LHCN-M2 (cell line): ENCODE measurements at places on chromosomes 6 and 20.
A peak's percentile ranks its signal among the peaks of the same experiment; 100 is the strongest.

- DNase-seq, result no peak
Measured at GRCh38 chr6:71268735-71269437, 19.7 kb upstream of the OGFRL1 start.

DNA sequence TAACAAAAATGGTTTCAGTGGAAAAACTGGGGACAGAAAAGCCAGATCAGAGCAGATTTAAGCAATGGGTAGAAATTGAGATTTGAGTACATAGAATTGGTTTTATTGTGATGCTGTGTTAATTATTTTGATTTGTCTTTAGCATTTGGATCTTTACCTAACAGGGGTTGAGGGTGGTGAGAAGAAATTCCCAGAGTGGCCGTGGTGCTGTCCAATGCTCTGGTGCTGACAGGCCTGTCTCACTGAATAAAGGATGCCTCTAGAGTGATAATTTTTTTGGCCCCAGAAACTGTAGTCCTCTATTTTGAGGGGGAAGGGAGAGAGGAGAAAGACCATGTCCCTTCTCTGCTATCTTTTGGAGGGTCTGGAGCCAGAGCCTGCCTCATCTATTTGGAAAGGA, 79.1 kb downstream of the LYRM2 start:
- peak; percentile 2 for DNase-seq

DNA sequence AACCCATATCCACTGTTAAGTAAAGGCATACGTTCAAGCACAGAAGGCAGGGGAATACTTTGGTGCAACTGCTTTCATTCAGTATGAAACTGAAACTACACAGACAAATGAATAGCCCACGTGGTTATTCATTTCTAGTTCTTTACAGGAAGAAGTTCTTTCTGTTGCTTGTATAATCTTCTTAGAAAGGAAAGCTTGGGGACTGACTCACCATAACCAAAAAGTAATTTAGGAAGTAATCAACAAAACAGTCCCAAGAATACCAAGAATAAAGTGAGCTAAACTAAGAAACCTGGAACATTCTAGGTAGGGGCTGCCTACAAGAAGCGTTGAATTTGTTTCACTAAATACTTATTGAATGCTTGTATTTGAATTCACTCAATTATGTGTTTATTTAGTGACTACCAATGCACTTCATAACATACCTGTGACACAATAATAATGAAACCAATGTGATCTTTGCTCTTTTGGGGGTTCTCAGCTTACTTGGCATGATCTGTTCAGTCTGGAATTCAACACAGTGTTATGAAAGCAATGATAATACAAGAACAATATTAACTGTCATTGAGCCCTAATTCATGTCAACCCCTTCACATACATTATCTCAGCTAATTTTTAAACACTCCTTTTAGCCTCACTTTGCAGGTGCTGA, 25.1 kb upstream of the KIAA0408 start:
- peak; percentile 66 for DNase-seq

- DNase-seq, result no peak
Measured at GRCh38 chr6:83960664-83961063, 72.9 kb upstream of the MRAP2 start.

GRCh38 chr6:144659202-144660182, 374.4 kb downstream of the UTRN start:
- peak; percentile 27 for DNase-seq

DNA sequence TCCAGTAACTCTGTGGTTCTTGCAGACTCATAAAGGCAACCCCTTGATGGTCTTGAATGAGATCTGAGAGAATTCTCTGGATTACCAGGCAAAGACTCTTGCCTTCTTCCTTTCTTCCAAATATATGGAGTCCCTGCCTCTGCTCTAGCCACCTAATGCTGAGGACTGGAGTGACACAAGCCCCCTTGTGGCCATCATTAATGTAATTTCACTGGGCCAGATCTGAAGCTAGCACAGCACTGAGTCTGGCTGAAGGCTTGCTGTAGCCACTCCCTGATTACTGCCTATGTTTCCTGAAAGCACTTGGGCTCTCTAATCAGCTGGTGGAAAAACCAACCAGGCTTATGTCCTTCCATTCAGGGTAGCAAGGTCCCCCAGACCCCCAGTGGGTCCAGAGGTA, 559.3 kb upstream of the IRAK1BP1 start:
- peak; percentile 5 for DNase-seq

GRCh38 chr20:22371843-22372242, 212.5 kb downstream of the FOXA2 start:
- DNase-seq, result no peak

- no peak for DNase-seq
Measured at GRCh38 chr6:134531611-134532010, 213.7 kb upstream of the SGK1 start.

DNA sequence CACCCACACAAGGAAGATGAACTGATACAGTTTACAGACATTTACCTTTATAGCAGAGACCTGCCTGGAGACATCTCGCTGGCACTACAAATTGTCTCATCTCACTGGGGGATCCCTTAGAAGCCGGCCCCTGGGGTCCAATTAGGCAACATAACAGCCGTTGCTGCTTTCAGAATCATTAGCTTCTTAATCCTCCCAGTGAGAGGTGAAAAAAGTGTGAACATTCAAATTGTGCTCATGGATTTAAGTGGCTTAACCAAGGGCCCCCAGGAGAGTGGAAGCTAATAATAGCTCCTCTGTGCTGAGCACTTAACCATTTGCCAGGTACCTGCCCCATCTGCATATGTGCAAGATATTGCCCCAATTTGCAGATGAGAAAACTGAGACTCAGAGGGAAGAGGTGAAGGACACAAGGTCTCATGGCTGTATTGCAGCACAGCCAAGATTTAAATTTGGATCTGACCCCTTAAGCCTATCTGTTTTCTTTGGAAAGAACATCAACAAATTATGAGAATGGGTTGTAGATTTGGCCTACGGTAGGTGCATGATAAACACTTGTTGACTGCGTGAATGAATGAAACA, 101.0 kb downstream of the EYA2 start:
- no peak for DNase-seq

- peak; percentile 68 for DNase-seq
Measured at GRCh38 chr6:89360415-89360999, 8.0 kb upstream of the UBE2J1 start.

DNA sequence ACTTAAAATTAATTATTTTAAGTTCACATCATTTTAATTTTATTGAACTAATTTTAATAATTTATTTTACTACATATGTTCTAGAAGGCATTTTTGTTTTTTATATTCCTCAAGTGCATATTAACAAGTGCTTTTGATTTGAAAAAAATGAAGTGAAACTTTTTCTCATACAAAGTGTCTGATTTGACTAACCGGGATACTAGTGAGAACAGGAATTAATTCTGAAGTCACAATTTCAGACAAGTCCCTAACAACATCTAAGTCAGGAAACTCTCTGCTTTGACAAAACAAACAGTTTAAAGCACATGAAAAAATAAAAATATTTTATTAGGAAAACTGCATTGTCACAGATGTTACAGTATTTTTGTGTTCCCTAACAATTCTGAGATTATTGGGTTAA, 1166.3 kb upstream of the CITED2 start:
- no peak for DNase-seq

- no peak for DNase-seq
Measured at GRCh38 chr6:111038534-111039252, 48.6 kb upstream of the SLC16A10 start.

DNA sequence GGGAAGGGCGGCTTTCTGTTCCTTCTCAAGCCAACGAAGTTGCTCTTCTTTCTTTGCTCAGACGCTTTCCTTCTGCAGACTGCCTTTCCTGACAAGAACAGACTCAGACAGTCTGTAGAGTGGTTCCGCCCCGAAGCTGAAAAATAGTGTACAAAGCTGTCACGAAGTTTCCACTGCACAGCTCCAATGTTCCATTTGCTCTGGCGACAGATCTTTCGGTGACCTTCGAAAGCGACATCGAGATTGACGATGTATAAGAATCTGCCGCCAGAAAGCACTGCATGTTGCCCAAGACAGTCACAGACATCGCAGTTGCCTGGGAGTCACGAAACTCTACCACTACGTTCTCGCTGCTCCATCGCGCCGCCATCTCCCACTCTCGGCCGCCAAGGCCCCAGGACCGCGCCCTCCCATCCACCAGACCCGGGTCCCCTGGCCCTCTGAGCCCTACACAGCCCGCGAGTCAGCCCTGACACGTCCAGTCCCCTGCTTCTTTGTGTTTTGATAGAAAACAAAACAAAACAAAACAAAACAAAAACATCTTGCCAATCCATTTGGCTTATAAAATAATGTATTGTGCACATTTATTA, 42.1 kb upstream of the ZNF184 start:
- DNase-seq, result no peak

- DNase-seq, result no peak
Measured at GRCh38 chr6:31881136-31881859, 2.5 kb upstream of the SLC44A4 start.

- DNase-seq, result no peak
Measured at GRCh38 chr20:64154590-64155257, 9.5 kb upstream of the MYT1 start.

- DNase-seq, result no peak
Measured at GRCh38 chr6:168000198-168001028, 2.9 kb downstream of the KIF25 start.

GRCh38 chr20:25690427-25690826, 6.2 kb downstream of the ZNF337 start:
- DNase-seq, result no peak

DNA sequence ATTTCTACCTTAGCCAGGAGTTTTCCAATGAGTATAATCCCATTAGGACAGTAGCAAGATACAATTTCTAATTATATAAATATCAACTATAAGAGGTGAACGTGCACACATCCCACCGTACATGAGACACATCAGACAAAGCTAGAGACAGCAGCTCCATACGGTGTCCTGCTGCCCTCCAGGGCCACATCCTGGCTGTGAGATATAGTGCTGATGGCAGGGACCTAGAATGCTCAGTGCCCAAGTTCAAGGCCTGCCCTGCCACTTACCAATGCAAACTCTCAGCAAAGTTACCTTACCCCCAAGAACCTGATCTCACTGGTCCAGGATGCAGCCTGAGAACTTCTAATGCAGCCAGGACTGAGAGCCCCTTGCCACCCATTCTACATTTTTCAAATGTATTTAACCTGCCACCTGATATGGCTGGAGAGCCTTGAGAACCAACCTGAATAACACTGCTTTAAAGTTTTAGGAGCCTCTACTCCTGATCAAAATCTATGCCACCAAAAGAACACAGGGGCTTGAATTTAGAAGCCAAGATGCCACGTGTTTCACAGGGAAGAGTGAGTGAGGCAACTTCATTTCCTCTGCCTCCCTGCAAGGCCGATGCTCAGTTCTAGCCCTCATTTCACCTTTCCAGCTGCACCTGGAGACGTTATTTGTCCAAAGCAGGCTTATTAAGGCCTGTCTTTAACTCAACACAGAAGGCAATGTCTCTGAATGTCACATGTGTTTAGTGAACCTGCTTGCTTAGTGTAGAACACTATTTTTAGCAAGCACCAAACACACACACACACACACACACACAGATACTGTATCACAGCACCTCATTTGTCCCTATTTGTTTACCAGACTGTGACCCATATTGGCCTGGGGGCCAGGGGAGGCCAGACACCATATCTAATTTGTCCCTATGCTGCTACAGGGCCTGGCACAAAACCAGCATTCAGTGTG, 6.1 kb downstream of the NFATC2 start:
- DNase-seq, result no peak

- no peak for DNase-seq
Measured at GRCh38 chr6:112413780-112414179, 66.7 kb downstream of the RFPL4B start.

GRCh38 chr20:2168946-2169345, 67.3 kb downstream of the STK35 start:
- DNase-seq, result no peak

GRCh38 chr20:3101737-3102574, 17.4 kb upstream of the AVP start:
- no peak for DNase-seq

- DNase-seq, result no peak
Measured at GRCh38 chr6:120646101-120646500, 688.2 kb downstream of the TBC1D32 start.
